ENCODE measurements at places on chromosomes 1 and 21.

- DNase-seq, result peak; percentile 16
Measured at GRCh38 chr1:29849038-29849750, 612.9 kb downstream of the PTPRU start.

DNA sequence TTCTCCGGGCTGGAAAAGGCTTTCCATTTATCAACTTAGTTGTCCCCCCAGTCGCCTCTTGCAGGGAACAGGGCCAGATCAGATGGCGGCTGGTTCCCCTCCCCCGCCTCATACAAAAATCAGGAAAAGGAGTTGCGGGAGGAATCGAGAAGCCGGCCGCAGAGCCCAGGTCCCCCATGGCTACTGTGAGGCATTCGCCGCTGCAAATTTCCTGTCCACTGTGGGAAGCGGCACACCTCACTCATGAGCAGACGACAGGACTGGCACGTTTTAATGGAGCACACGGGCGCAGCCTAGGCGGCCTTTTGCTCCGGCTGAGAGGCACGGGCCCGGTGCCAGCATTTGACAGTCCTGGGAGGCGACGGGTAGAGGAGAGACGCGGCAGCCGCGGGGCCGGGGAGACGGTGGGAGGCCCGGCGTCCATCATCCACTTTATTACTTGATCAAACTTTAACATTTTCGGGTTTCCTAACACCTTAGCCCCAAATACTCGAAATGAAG, 1.1 kb downstream of the GNG4 start:
- DNase-seq, result no peak

DNA sequence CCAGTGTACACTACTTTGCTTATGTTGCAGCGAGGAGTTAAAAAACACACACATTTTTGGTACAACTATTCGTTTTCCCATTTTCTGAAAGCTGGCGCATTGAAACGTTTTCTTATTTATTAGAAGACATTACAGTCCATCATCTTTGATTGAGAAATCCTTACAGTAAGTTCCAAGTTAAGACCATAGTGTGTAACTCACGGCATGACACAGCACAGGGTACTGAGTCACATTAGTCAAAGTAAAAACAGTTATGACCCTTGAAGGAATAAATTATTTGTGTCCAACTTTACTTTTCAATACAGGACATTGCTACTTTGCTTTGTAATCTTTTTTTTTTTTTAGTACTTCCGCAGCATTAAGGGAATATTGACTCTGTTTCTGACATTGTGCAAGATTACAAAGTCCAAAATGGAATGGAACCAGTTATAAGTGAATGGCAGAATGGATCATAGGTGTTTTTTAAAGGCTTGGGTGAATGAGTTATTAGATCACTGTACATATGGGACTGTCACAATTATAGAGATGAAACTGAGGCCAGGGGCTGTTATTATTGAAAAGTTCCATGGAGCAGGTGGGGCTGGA, 11.7 kb downstream of the PTGFRN start:
- no peak for DNase-seq

GRCh38 chr1:148264374-148265276, 112.5 kb upstream of the NBPF11 start:
- DNase-seq, result no peak

- DNase-seq, result no peak
Measured at GRCh38 chr1:4530166-4530785, 124.1 kb upstream of the AJAP1 start.

GRCh38 chr1:242692988-242693387, 168.5 kb upstream of the PLD5 start:
- DNase-seq, result no peak

DNA sequence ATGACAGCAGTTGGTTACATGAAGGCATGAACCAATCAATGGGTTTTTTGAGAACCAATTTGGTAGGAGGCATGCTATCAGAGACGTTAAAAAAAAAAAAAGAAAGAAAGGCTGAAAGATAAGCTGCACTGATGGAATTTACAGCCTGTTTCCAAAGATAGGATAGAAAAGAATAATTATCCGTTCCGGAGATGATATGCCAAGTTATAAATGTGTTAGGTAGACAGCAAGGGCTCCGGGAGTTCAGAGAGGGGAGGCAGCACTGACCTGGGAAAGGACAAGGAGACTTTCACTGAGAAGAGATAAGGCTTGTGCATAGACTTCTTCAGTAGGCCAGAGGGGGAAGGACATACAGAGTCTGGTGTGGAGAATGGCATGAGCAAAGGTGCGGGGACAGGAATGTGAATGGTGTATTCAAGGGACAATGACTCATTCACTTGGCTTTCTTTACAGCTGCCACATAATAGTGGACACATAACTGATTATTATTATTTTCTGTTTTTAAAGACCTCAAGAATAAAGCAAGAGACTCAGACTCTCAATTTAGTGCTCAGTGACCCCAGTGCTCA, 24.8 kb upstream of the ACBD6 start:
- DNase-seq, result no peak

Data from activated T-cell treated with anti-CD3 and anti-CD28 coated beads for 1 hour (primary cell).